Karpas-422 (cell line): ENCODE measurements at places on chromosomes 13 and 19. TPM values are rescaled to one million over a fixed set of nuclear protein-coding genes. Genes with fewer than 3 reads are reported as not detected.

The KLK2 gene
- 0.11 and 1.8 TPM in 2 replicates for total RNA-seq

The IGLON5 gene
- not detected in 2 replicates for total RNA-seq

The SIAH3 gene
- total RNA-seq, result not detected in 2 replicates

The ZNF723 gene
- not detected in 2 replicates for total RNA-seq

The ZNF536 gene
- total RNA-seq, result 7.0 and 11.6 TPM in 2 replicates

The SULT2A1 gene
- total RNA-seq, result not detected in 2 replicates

DNA sequence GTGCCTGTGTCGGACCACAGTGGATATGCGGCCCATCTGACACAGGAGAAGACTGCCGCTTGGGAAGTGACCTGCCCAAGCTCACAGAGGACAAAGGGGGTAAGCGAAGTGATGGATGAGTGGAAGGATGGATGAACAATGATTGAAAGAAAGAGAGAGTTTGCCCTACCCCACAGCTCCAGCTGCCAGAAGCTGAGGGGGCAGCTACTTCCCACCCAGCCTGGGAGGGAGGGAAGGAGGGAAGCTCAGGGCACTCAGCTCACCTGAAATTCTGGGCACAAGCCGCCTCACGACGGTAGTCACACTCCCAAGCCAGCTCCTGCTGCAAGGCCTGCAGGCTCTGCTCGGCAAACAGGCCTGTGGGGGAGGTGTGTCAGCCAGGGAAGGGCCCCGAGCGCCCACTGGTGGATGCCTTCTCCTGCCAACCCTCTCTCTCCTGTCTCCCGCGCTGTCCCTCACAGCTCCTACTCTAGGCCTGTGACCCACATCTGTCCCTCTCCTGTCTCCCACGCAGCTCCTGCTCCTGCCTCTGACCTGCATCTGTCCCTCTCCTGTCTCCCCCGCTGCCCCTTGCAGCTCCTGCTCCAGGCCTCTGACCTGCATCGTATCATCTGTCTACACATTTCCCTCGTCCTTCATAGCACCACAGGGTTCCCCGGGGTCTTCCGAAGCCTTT lies 12.0 kb upstream of the NUMBL start:
- DNase-seq, result peak; percentile 44

- DNase-seq, result peak; percentile 79
These were observed 9.5 kb upstream of the URAD start for GRCh38 chr13:27997904-27998522.

GRCh38 chr13:31485183-31485582 lies 254.1 kb upstream of the RXFP2 start:
- DNase-seq, result no peak

DNA sequence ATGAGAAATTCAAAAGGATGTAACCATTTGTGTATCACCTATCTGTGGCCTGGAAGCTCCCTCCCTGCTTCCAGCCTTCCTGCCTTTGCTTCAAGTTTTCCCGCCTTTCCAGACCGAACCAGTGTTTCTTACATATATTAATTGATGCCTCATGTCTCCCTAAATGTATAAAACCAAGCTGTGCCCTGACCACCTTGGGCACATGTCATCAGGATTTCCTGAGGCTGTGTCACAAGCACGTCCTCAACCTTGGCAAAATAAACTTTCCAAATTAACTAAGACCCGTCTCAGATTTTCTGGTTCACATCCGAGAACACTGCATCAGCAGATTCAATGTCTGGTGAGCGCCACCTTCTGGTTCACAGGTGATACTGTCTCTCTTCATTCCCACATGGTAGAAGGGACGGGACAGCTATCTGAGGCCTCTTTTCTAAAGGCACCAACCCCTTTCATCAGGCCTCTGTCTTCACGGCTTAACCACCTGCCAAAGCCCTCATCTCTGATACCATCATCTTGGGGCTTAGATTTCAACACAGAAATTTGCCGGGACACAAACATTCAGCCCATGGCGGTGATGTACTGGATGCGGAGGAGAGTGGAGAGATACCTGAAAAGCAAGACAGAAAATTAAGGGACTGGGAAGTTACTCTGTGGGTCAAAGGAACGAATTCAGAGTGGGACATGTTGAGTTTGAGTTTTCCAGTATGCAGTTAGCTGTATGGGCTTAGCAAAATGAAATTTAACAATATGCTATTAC lies 58.7 kb upstream of the PABPC3 start:
- peak; percentile 83 for DNase-seq

- no peak for DNase-seq
These were observed 29.4 kb downstream of the TBC1D4 start for GRCh38 chr13:75452564-75452963.

DNA sequence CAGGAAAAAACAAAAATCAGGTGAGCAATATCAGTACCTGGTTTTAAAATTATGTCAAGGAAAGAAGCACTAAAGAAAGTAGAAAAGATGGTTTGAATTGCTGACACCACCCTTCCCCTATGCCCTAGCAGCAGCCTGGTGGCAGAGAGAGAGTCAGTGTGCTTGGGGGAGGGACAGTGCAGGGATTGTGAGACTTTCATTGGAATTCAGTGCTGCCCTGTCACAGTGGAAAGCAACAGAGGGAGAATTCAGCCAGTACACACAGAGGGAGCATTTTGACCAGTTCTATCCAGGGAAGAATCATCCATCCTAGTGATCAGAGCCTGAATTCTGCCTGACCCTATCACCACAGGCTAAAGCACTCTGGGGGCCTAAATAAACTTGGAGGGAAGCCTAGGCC lies 222.4 kb upstream of the PCDH17 start:
- DNase-seq, result no peak

GRCh38 chr19:4500841-4501591 lies 17.3 kb downstream of the PLIN4 start:
- DNase-seq, result no peak

- no peak for DNase-seq
These were observed at the start of gene KCNN1 for GRCh38 chr19:17966550-17967256. Gene KCNN1 (plus strand): TSS chr19:17967107. CDS start chr19:17973889, 6,782 bp downstream.

GRCh38 chr13:111325941-111326620 lies 5.6 kb downstream of the TEX29 start:
- DNase-seq, result no peak

DNA sequence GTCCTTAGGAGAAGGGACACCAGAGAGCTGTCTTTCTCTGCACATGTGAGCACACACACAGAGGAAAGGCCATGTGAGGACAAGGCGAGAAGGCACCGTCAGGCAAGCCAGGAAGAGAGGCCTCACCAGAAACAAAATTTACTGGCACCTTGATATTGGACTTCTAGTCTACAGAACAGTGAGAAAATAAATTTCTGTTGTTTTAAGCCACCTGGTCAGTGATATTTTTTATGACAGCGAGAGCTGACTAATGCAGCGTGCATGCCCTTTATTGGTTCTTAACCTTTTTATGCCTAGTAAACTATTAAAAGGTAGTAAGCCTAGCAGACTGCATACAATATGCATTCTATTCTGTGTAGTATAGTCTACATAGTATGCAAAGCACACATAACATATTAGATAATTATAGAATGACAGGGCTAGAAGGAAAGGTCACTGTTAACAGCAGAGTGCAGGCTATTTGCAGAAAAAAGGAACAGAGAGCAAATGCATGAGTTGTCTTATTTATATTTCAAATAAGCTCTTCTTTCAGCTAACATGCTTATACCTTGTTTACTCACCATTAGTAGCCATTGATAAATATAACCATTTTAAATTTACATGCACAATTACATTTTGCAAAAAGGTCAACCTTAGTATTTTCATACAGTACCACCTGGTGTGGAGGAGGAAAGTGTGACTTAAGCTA lies 25.2 kb upstream of the KATNAL1 start:
- DNase-seq, result peak; percentile 94
